ENCODE measurements at places on chromosomes 1 and 21.

DNA sequence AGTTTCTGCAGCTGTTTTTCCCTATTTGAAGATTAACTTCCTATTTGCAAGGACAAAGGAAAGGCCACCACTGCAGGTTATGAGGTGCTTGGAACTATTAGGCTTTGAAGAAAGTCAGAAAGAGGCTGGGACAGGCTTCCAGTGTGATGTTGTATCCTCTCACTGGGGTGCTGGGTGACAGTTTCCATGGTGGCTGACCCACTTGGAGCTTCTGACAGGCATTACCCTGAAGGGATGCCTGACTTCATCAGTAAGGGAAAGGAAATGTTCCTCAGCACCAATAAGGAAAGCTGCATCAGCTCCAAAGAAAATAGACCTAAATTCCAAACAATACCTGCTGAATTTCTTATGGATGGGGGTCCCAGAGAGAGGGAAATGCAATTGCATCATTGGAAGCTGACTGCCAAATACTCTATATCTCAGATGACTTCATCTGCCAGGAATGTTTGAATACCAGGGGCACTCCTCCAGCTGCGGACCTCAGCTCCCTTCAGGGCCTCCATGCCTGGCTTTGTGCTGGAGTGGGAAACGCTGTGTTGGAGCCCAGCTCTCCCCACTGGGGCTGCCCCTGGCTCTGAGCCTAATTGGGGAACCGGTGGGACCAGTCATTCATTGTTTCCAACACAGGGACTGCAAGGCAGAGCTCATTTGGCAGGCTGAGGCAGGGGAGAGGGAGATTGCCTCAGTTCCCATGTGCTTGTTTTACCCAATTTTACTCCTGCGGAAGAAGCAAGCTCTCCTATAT lies 76.6 kb downstream of the RGL1 start:
- DNase-seq: peak; percentile 12

- DNase-seq: no peak
Measured at GRCh38 chr1:202661136-202661845, 49.0 kb downstream of the SYT2 start.

DNA sequence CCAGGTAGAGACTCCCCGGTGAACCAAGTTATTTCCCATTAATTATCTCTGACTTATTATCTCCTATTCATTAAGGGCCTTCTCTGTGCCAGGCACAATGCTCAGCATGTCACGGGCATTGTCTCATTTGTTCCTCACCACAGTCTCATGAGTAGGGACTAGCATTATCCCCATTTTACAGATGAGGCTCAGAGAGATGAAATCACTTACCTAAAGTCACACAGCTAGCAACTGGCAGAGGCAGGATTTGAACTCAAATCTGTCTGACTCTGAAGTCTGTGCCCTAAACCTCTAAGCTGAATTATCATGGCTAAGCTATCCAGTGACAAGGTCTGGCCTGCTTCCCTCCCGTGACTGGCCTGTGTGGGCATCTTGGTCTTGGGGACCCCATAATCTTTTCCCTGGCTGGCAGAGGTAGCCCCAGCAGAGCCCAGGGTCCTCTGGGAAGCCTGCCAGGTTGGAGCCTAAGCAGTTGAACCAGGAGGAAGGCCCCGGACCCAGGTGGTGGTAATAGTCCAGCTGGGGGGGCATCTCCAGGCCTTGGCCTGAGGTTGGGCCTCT lies 4.5 kb downstream of the MAP7D1 start:
- DNase-seq: no peak

GRCh38 chr1:112542206-112542973 lies 33.6 kb downstream of the WNT2B start:
- DNase-seq: no peak

GRCh38 chr1:228507961-228508652 lies 20.9 kb downstream of the RNF187 start:
- DNase-seq: no peak

GRCh38 chr1:33319949-33320618 lies 814 bp downstream of the A3GALT2 start:
- no peak for DNase-seq

- DNase-seq: peak; percentile 38
Measured at GRCh38 chr1:169102567-169102966, 3.9 kb upstream of the ATP1B1 start.

GRCh38 chr1:67761091-67761490 lies 72.2 kb downstream of the GNG12 start:
- DNase-seq: no peak

DNA sequence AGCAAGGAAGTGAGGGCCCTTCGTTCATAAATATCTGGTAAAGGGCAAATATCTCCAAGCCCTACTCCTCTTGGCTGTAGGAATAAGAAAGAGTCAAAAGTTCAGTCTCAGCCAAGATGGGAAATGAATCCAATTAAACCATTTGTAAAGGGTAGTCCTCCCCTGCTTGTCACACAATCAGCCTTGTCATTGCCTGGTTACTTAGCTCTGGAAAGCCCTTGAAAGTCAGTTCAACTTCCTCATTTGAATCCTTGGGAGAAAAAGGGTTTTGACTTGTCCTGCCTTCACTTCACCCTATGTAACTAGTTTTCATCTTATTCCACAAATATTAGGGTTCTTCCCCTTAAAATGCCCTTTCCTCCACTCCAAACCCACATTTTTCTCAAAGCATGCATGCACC lies 100.0 kb downstream of the ELAVL4 start:
- DNase-seq: no peak

DNA sequence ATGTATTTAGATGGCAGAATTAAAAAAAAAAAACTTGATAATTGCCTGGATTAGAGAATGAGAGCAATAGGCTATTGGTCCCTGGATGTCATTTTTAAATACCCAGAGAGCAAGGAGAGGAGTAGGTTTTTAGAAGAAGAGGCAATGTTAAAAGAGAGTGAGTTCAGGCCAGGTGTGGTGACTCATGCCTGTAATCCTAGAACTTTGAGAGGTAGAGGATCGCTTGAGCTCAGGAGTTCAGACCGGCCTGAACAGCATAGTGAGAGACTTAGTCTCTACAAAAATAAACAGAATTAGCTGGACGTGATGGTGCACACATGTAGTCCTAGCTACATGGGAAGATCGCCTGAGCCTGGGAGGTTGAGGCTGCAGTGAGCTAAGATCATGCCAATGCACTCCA lies 15.9 kb upstream of the MUTYH start:
- DNase-seq: no peak

DNA sequence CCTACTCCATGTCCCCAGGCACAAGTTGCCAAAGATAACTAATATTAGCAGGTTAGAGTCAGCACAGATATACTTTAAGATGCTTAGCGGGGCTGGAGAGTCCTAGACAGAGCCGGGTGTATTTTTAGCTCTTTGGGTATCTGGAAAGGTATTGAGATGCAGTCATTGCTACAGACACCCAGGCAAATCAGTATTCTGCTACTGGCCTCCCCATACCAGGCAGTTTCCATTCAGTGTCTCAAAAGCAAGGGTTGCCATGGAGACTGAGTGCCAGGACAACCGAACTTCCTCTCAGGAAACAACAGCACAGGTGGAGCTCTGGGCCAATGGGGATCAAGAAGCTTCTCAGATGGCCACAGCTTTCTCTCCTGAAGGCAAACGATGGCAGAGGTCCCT lies 45.3 kb downstream of the KCNC4 start:
- peak; percentile 13 for DNase-seq

GRCh38 chr21:26408511-26408910 lies 164.6 kb downstream of the CYYR1 start:
- no peak for DNase-seq

- peak; percentile 70 for DNase-seq
Measured at GRCh38 chr1:241857131-241857530, 9.1 kb downstream of the EXO1 start.

- DNase-seq: no peak
Measured at GRCh38 chr1:231194843-231195516, 33.1 kb downstream of the TRIM67 start.

- DNase-seq: no peak
Measured at GRCh38 chr1:228213917-228214808, 6.3 kb downstream of the OBSCN start.

DNA sequence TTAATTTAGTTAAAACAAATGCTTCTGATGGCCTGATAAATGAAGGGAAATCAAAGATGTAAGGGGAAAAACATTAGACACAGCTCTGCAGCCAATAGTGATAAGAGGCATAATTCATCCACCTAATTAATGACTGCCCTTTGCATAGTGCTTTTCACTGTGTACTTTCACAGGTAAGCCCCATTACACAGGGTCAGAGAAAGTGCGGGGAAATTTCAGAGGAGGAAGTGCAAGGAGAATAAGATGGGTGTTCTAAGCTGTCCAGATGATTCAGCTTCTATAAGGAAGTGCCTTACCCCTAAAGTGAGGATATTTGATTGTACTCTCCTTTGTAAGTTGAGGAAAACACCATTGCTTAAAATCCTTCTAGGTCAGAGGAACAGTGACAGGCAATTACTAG lies 88.0 kb downstream of the NR5A2 start:
- DNase-seq: peak; percentile 26

GRCh38 chr1:43277116-43277876 lies 7.5 kb downstream of the TMEM125 start:
- DNase-seq: no peak

- no peak for DNase-seq
Measured at GRCh38 chr1:184465489-184466146, 78.8 kb downstream of the C1orf21 start.
